ENCODE measurements at places on chromosomes 6 and 20.

DNA sequence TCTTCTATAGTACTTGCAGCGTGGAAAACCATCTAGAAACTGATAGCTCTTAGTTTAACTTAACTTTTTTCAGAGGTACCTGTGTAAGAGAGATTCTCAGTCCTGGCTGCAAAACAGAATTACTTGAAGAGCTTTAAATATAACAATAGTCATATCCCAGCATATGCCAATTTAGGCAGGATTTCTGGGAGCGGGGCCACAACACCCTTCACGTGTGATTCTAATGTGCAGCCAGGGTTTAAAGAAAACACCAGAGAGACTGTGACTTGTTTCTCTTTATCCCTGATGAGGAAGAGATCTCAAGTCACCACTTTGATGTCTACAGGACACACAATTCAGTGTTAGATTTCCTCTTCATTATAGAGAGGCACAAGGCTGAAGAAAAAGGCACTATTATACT, 103.7 kb downstream of the PDSS2 start:
- DNase-seq, result no peak

- no peak for DNase-seq
These were observed 19.3 kb upstream of the SCML4 start for GRCh38 chr6:107843400-107843799.

DNA sequence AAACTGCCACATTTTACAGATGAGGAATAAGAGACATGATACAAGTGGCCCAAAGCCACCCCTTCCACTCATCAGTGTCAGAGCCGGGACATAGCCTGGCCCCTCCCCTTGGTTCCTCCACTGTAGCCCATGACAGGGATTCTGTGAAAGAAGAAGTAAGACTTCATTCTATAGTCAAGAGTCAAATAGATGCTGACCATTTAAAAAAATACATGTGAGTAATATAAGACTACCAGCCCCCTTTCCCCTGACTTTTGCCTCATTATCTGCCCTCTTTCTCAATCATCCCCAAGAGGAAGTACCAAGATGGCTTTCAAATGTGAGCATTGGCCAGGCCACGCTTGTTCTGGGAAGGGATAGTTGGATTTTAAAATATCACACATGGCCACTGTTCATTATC, 57.8 kb upstream of the TAB2 start:
- no peak for DNase-seq

DNA sequence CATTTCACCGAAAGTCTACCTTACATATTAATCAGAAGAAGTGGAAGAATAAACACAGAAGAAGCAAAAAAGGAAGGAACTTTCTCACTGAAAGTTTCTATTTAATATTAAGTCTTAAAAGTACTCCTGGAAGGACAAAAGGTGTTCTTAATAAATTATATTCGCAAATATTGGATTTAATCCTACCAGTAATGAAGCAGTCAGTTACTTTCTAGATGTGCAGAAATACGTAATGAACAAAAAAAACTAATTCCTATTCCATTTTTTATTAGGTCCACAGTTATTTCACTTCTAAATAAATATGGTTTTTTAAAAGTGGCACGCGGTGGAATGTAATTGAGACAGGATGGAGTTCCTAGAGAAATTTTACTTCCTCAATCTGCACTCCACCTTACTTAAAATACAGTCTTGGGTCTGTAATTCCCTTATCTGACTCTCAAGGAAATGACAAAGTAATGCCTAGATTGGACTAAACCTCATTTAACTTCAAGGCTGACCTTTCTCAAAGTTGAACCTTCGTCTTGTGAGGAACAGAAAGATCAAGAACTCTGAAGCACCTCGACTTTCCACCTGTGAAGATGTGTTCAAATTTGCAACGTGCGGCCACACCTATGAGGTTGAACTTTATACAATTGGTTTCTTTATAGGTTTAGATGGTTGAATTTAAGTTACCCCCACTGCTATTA, 1.1 kb upstream of the TRAM2 start:
- DNase-seq, result no peak

DNA sequence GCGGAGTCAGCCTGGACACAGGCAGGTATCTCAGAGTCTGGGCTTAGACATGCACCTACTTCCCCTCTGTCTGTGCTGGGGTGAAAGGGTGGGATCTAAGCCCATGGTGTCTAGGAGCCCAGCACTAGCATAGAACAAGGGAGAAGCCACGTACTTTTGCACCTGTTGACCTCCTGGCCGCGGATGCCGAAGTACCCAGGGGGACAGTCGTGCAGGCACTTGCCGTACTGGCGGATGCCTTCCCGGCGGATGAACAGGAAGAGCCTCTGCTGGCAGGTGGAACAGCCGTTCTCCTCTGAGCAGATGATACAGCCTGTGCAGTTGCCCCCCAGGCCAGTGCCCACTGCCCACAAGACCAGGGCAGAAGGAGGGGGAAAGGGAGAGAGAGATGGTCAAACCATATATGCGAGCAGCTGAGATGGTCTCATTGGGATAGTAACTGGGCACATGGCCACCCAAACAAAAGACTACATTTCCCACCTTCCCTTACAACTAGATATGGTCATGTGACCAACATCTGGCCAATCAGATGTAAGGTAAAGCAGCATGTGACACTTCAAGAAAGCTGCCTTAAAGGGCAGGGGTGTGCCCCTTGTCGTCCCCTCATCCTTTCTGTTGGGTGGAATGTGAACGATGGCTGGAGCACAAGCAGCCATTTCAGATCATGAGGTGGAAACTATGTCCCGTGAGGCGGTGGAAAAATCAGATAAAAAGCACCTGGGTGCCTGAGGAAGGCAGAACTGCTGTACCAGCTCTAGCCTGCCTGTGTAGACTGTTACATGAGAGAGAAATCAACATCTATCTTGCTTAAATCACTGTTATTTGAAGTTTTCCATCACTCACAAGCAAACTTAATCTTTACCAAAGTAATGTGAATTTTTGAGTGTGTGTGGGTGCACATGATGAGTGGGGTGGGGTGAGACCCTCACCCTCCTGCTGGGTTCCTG, 34.0 kb downstream of the RSPO4 start:
- no peak for DNase-seq

- DNase-seq, result no peak
These were observed 439.8 kb downstream of the BMP2 start for GRCh38 chr20:7207186-7207798.

DNA sequence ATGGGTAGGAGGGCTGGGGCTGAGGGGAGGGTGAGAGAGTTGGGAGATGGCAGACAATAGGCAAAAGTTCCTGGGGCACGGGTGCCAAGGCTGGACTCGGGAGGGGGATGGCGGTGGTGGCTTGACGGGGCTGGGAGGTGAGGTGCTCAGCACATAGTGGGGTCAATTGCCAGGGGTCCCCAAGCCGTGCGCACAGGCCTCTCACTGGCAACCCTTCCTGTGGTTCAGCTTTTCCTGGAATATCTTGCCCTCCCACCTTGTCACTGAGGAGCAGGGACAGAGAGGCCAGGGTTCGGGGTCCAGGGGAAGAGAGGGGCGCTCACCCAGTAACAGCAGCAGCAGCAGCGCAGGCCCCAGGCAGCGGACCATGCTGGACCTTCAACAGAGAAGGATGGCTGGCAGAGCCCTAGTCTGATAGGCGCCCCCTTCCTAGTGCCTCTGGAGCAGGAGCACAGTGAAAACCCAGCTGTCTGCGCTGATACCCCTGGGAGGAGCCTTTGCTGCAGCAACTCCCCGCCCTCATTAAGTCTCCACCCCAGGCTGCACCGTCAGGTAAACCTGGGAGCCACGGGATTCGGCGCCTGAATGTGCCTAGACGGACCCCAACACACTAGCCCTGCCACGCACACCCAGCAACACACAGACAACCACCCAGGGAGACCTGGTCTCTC, at the start of gene GFRA4:
Gene GFRA4 (minus strand): TSS at position 369 of the 671 bp plus-strand sequence. CDS start 0 bp downstream, at position 369.
- no peak for DNase-seq

DNA sequence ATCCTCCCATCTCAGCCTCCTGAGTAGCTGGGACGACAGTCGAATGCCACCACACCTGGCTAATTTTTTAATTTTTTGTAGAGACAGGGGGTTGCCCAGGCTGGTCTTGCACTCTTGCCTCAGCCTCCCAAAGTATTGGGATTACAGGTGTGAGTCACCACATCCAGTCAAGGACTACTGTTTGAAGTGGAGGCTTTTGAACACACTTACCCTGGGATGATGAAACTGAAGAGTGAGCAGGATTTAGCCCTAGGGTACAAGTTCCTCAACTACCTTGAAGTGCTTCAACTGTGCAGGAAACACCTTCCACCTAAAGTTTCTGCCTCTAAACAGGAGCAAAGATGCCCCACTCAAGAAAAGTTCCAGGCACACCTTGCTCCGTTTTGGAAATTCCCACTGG, 15.7 kb upstream of the PARD6B start:
- DNase-seq, result no peak

- DNase-seq, result no peak
These were observed 375.1 kb downstream of the BTBD9 start for GRCh38 chr6:38264605-38265004.

- no peak for DNase-seq
These were observed 57.4 kb upstream of the RNF144B start for GRCh38 chr6:18329776-18330175.

- DNase-seq, result no peak
These were observed 46.4 kb downstream of the VGLL2 start for GRCh38 chr6:117311726-117312125.

DNA sequence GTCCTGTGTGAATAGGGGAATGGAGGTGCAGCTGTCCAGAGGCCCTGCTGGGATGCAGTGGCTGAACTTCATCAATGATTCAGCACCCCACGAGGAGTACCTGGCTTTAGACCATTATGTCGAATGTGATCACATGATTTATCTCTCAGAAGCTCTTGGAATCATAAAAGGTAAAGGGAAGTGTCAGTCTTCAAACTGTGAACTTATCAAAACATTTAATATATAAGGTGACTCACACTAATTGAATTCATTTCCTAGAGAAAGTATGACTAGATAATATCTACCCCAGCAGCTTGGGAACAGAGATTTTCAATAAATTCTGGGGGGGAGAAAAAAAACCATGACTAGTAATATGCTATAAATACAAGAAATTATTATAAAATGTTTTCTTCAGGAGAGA, 29.5 kb downstream of the ALDH8A1 start:
- no peak for DNase-seq

DNA sequence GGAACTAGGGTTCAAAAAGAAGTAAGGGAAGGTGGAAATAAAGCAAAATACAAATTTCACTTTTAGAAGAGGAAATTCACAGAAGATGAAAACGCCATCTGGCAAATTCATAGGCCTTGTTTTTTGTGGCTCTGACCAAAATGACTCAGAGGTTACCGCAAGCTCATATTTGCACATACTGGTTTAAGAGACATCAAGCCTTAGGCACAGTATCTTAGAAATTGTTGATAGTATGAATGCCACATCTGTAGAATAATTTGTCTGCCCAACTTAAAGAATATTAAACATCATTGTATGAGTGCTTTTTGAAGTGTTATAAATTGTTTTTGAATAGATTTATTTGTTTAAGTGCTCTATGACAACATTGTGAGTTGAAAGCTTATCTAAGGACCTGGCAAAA, 10.6 kb downstream of the TAAR1 start:
- DNase-seq, result no peak

- DNase-seq, result no peak
These were observed 618.8 kb upstream of the POU3F2 start for GRCh38 chr6:98215531-98215930.

DNA sequence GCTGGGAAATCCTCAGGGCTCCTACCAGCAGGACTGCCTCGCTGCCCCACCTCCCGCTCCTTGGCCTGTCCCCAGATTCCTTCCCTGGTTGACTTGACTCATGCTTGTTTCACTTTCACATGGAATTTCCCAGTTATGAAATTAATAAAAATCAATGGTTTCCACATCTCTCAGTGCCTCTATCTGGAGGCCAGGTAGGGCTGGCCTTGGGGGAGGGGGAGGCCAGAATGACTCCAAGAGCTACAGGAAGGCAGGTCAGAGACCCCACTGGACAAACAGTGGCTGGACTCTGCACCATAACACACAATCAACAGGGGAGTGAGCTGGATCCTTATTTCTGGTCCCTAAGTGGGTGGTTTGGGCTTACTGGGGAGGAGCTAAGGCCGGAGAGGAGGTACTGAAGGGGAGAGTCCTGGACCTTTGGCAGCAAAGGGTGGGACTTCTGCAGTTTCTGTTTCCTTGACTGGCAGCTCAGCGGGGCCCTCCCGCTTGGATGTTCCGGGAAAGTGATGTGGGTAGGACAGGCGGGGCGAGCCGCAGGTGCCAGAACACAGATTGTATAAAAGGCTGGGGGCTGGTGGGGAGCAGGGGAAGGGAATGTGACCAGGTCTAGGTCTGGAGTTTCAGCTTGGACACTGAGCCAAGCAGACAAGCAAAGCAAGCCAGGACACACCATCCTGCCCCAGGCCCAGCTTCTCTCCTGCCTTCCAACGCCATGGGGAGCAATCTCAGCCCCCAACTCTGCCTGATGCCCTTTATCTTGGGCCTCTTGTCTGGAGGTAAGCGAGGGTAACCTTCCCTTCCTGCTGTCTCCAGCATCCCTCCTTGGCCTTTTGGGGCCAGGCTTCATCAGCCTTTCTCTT, at the start of gene CFB:
Gene CFB (plus strand): TSS at position 589 of the 863 bp plus-strand sequence. CDS start 127 bp downstream, at position 716.
- no peak for DNase-seq

- DNase-seq, result no peak
These were observed 124.0 kb downstream of the LAMA2 start for GRCh38 chr6:129006724-129007514.

GRCh38 chr6:166365221-166365620, 17.5 kb downstream of the MPC1 start:
- no peak for DNase-seq

DNA sequence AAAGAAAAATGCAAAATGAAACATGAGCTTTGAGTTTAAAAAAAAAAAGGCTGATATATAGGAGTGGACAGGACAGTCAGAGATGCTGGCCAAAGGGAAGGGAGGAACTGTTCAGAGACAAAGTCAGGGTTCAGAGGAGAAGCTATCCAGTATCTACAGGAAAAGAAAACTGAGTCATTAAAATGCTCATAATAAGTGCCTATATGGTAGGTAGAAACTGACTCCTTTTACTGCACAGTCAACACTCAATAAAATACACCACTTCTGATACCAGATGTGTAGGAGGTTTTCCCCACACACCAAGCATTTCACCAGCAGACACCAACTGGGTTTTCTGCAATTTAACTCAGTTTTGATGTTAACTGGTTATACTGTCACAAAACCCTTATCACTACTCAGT, 32.9 kb downstream of the FRK start:
- no peak for DNase-seq

- DNase-seq, result no peak
These were observed 342.0 kb downstream of the TAF4 start for GRCh38 chr20:61723529-61724257.

GRCh38 chr6:45794465-45794864, 221.2 kb downstream of the CLIC5 start:
- DNase-seq, result no peak

GRCh38 chr6:130500693-130501092, 134.9 kb downstream of the TMEM200A start:
- no peak for DNase-seq

DNA sequence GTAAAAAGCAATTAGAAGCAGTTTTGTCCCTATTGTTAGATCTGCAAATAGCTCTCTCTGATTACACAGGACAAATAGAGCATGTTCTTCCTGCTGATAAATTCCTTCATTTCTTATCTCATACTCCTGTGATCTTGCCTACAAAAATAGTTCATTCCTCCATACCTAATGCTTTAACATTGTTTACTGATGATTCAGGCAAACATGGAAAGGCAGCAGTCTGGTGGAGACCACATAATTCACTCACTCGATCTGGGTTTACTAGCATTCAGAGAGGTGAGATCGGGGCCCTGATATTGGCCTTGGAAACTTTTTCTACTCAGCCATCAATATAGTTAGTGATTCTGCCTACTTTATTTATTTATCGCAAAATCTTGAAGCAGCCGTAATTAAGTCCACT, 20.2 kb downstream of the HLA-DPA1 start:
- DNase-seq, result no peak

- DNase-seq, result no peak
These were observed 48.9 kb upstream of the ARMC2 start for GRCh38 chr6:108799354-108799717.

GRCh38 chr6:116221067-116221466, 32.8 kb downstream of the TSPYL4 start:
- no peak for DNase-seq

All from stimulated activated CD4-positive, alpha-beta T cell treated with anti-CD3 and anti-CD28 coated beads, Interleukin-1b, Interleukin-23, amount 100 ng/mL, for 1 hour (primary cell).